GM23338 (cell line): ENCODE measurements at places on chromosomes 13 and 19. TPM values are rescaled to one million over a fixed set of nuclear protein-coding genes. Genes with fewer than 3 reads are reported as not detected.

DNA sequence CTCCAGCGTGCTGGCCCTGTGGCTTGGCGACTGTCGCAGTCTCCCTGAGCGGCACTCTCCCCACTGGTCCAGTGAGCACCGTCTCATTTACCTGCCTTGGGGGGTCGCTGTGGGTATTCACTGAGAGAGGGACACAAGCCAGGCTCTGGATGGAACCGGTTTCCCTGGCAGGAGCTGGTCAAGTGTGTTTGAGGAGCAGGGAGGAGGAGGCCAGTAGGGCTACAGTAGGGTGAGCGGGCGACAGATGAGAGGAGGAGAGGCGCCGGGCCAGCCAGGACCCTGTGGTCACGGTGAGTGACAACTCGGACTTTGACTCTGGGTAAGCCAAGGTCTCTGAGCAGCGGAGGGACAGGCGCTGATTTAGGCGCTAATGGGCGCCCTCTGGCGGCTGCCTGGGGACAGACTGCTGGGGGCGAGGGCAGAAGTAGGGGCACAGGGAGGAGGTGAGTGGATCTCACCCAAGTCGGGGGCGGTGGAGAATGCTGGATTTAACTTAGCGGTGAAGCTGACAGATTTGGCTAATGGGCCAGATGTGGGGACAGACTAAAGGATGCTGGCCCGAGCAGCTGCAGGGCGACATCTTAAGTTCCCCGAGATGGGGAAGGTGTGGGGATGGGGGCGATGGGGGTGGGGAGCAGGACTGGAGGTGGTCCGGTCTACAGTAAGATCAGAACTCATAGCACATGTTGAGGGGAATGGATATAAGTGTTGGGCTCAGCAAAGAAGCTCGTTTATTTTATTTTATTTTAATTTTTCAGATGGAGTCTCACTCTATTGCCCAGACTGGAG is 4.7 kb upstream of the PRMT1 start:
- DNase-seq = peak; percentile 95

- peak; percentile 11 for DNase-seq
Measured at GRCh38 chr19:8811315-8812172, 20.6 kb downstream of the ZNF558 start.

- peak; percentile 72 for DNase-seq
Measured at GRCh38 chr19:4278419-4279266, at the start of gene SHD. Gene SHD (plus strand): TSS chr19:4279266. CDS start chr19:4280064, 798 bp downstream.

DNA sequence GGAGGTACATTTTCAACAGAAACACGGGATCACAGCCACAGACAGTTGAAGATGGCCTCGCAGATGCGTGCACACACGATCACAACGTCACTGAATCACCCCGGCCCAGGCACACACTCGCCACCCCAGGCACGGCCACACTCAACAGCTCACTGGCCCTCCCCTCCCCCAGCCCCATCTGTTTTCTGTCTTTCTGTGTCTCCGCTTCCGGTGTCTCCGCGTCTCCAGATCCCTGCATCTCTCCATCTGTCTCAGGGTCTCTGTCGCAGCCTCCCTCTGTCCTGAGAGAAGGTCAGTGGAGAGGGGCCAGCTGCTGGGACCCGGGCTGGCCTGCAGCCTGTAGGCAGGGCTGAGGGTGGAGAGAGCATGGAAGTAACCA is 3.8 kb upstream of the ATP1A3 start:
- peak; percentile 76 for DNase-seq

GRCh38 chr19:34276614-34277013 is 22.3 kb downstream of the GARRE1 start:
- no peak for DNase-seq

DNA sequence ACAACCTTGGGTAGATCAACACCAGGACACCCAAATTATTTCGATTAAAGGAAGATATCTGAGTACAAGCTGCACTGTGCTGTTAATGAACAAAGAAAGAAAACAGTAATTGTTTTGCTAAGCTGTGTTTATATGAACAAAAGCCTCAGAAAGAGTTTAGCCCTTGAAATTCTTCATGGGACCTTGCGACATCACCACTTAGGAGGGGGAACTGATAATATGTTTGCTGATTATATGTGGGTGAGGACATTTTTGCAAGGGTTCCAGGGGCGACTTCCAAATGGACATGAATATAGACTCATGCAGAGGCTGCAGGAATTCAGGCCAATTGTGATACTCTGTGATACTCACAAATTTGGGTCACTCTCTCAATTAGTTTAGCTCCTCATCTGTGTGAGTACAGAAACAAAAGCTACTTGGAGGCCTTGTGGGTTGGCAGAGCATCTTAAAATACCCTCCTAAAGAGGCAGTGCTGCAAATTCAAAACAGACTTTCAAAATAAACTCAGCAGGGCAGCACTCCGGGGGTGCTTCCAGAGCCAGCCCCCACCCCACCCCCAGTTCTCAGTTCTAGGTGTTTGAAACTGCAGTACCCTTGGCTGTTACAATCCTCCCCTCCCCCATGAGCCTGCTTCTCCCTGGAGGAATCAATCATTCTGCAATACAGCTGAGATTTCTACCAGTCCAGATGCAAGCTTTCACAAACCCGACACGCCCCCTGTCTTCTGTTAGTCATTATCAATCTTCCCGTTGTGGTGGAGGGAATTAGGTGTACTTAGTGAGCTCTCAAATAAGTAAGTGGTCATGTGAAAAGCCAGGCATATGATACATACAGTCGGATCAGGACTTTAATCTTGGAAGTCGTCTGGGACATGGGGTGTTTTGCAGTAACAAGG is 97.0 kb upstream of the MBNL2 start:
- DNase-seq = peak; percentile 44

DNA sequence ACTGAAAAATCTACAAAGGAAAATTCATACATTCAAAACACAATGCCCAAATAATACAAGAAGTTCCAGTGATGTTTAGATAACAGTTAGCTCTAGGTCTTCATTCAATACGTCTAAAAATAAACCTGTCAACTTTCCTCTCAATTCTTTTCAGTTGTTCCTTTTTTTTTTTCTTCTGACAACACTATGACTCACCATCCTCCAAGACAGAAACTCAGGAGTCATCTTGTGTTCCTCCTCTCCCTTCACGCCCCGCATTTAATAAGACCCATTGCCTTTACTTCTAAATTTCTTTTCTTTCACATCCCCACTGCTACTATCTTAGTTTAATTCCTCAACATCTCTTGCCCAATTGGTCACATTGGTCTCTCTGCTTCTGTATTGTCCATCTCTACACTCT is 759.9 kb downstream of the GPC5 start:
- no peak for DNase-seq

DNA sequence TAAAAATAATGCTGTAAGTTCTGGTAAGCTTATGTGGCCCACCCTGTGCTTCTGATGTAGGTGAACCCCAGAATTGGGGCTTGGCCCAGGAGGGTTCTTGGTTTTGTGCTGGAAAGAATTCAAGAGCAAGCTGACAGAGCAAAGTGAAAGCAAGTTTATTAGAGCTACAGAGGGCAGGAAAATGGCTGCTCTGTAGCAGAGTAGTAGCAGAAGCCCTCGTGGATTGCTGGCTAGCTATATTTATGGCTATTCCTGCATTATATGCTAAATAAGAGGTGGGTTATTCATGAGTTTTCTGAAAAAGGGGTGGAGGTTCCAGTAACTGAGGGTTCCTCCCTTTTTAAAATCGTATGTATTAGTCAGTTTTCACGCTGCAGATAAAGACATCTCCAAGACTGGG is 20.6 kb upstream of the ZNF599 start:
- DNase-seq = no peak

- peak; percentile 24 for DNase-seq
Measured at GRCh38 chr13:84894749-84895148, 904.5 kb downstream of the SLITRK6 start.

DNA sequence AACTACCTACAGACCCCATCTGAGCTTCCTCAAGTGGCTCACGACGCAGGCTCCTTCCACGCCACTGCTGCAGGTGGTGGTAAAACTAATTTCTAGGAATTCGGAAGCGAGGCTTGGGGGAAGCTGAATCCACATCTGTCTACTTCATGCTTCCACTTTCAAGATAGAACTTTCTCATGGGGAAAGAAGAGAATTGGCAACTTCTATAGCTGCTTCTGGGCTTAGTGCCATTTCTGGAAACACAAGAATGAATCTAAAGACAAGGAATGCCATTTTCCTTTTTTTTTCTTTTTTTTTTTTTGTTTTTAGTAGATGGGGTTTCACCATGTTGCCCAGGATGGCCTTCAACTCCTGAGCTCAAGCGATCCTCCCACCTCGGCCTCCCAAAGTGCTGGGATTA is 2.8 kb upstream of the NLRP12 start:
- DNase-seq = no peak

Gene OR7A17
- total RNA-seq = not detected in 2 replicates

GRCh38 chr19:19570571-19570970 is 32.5 kb downstream of the CILP2 start:
- no peak for DNase-seq

Gene CALR3
- 0.66 TPM in 1 of 2 replicates, not detected in the other for total RNA-seq

Gene TMPRSS9
- total RNA-seq = 0.16 and 0.28 TPM in 2 replicates

GRCh38 chr19:4829001-4829712 is 2.4 kb downstream of the TICAM1 start:
- DNase-seq = no peak

Gene PLVAP
- total RNA-seq = not detected in 2 replicates

- DNase-seq = peak; percentile 96
Measured at GRCh38 chr19:13825489-13826441, 30.5 kb downstream of the ZSWIM4 start.

GRCh38 chr19:56106397-56106849 is 14.7 kb downstream of the ZNF787 start:
- DNase-seq = no peak

- no peak for DNase-seq
Measured at GRCh38 chr13:109836629-109837607, 50.5 kb upstream of the IRS2 start.

DNA sequence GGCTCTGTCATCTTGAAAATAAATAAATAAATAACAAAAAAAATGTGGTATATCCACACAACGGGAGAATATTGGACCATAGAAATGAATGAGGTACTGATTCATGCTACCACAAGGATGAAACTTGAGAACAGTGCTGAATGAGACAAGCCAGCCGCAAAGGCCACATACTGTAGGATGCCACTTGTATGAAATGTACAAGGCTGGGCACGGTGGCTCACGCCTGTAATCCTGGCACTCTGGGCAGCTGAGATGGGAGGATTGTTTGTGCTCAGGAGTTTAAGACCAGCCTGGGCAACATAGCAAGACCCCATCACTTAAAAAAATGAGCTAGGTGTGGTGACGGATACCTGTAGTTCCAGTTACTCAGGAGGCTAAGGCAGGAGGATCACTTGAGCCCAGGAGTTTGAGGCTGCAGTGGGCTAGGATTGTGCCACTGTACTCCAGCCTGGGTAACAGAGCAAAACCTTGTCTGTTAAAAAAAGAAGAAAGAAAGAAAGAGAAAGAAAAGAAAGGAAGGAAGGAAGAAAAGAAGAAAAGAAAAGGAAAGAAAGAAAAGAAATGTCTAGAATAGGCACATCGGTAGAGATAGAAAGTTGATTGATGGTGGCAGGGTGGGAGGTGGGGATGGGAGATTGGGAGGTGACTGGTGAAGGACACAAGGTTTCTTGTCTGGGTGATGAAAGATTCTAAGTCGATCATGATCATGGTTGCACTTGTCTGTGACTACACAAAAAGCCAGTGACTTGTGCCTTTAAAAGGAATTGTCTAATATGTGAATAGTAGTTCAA is 20.3 kb downstream of the HPN start:
- DNase-seq = no peak

Gene NECTIN2
- total RNA-seq = 230 and 235 TPM in 2 replicates

- DNase-seq = no peak
Measured at GRCh38 chr19:31801611-31802010, 452.4 kb upstream of the TSHZ3 start.

- no peak for DNase-seq
Measured at GRCh38 chr13:93859716-93860115, 619.8 kb downstream of the DCT start.

GRCh38 chr19:45020071-45020470 is 18.8 kb upstream of the CLASRP start:
- DNase-seq = no peak

GRCh38 chr19:9939301-9939913 is 3.1 kb upstream of the OLFM2 start:
- DNase-seq = peak; percentile 61

Gene LSR
- total RNA-seq = 195 and 212 TPM in 2 replicates

Gene DACT3
- total RNA-seq = 1.2 and 2.6 TPM in 2 replicates

Gene LILRA2
- not detected in 2 replicates for total RNA-seq

Gene AXL
- total RNA-seq = 23.7 and 28.4 TPM in 2 replicates

Gene APOE
- total RNA-seq = 1,391 and 1,438 TPM in 2 replicates

GRCh38 chr13:99658261-99658991 is 157.2 kb downstream of the TM9SF2 start:
- DNase-seq = peak; percentile 80

Gene MYO16
- total RNA-seq = 0.10 TPM in 1 of 2 replicates, not detected in the other
